LoVo (cell line): ENCODE measurements at places on chromosomes 7 and 10.

GRCh38 chr7:101957744-101958525, 140.5 kb downstream of the CUX1 start:
- DNase-seq, result no peak

GRCh38 chr10:44978570-44979280, at the start of gene DEPP1:
DEPP1 (minus strand) TSS chr10:44978809; CDS start chr10:44978030, 779 bp downstream.
- DNase-seq, result peak; percentile 84

GRCh38 chr7:15680446-15680845, 6.0 kb downstream of the MEOX2 start:
- DNase-seq, result no peak

DNA sequence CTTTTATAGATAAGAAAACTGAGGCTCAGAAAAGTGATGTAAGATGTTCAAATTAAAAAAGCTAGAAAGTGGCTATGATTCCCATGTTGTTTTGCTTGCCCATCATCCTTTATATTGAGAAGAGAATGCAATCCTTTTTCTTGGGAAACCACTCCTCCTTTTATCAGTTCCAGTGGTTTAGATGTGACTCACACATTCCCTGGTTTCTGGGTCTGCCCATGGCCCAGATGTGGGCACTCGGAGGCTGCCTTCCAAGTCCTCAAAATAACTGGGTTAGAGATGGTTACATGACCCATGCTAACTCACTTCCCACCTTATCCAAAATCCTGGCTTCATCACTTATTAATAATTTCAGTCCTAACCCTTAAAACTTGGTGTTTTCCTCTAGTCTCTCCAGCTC, 550.0 kb downstream of the MDFIC start:
- no peak for DNase-seq

- DNase-seq, result no peak
Measured at GRCh38 chr10:78134773-78135306, 101.2 kb downstream of the RPS24 start.

DNA sequence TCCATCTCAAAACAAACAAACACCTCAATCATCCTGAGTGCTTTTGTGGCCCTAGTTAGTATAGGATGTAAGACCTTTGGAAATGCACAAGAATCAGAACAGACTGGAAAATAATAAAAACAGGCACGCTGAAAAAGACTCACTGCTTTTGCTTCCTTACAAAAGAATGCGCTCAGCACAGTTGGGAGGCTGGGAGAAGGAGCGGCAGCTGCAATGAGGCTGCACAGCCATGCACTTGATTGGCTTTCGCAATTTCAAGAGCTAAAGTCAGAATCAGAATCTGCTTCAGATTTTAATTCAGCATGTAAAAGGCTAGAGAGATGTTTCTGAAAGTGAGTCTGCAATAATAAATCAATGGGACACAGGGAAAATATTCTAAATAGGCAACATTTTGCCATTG, 97.2 kb downstream of the FRMD4A start:
- DNase-seq, result no peak

DNA sequence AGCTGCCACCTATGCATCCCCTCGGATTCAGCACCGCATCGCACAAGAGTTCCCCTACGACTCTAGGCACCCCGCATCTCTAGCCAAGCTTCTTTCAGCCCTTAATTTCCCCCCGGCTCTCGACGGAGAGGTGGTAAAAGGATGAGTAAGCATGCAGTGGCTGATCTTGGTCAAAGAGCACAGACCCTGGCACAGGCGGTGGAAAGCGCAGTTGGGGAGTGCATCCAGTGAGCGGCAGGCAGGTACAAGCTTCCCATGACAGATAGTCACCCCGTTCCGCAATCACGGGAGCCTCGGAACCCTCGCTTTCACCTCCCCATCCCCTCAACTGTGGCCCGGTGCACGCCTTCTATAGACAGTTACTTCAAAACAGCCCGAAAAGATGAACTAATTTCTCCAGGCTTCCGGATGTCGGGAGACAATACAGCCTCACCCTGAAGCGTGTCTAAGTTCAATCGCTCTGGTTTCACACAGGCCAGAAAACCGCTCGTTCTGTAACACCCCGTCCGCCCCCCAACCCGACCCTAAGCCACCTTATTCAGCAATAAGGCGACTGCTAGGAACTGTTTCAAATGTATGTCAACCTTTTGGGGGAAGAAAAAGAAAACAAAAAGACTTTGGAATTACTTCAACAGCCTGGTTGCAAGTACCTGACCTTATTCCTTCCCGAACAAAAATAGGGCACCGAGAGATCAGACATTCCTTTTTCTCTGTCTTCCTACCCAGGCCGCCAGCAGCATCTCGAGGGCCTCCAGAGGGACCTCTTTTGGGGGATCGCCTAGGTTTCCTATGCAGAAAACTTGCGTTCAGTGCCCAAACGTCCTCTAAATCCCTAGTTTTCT, 1.4 kb downstream of the RHEB start:
- peak; percentile 71 for DNase-seq

GRCh38 chr10:124912101-124912886, 29.6 kb upstream of the ZRANB1 start:
- DNase-seq, result no peak

DNA sequence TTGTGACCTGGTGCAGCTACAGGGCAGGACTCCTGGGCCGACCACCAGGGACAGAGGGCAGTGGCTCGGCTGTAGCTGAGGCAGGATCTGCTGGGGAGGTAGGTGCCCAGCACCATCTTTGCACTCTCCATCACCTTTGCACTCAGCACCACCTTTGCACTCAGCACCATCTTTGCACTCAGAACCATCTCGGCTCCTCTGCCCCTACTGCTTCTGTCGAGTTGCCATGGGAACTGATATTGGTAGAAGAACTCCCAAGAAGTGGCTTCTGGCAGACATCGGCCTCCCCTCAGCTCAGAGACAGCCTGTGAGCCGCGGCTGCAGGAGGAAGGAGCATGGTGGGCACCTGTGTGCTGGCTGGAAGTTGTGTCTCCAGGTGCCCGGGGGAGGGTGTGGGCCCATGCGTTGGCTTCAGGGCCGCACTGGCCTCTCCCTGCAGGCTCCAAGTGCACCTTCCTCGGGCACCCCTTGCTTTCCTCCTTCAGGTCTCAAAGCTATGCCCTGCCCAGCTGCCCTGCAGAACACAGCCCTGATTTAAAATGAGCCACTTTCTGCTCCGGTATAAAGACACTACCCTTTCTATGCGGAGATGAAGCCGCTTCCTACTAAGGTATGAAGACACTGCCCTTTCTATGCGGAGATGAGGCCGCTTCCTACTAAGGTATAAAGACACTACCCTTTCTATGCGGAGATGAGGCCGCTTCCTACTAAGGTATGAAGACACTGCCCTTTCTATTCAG, 514.5 kb downstream of the PTPRN2 start:
- DNase-seq, result no peak

DNA sequence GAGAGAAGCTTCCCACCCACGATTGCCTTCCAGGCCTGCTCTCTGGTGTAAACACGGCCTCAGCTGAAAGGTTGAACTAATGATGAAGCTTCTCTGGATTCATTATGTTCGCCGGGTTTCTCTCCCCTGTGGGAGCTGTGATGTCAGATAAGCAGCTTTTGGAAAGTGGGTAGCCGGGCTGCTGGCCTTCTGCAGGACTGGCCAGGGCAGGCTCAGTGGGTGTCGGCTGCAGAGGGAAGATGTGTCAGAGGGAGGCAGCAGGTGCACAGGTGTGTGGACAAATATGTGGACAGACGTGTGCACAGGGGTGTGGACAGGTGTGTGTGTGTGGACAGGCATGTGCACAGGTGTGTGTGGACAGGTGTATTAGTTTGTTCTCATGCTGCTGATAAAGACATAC, 28.5 kb upstream of the PSMG3 start:
- no peak for DNase-seq

GRCh38 chr7:149865437-149865836, 8.3 kb upstream of the ATP6V0E2 start:
- DNase-seq, result no peak

GRCh38 chr7:44622342-44623151, 16.1 kb downstream of the OGDH start:
- no peak for DNase-seq

GRCh38 chr7:84949501-84949900, 237.4 kb downstream of the SEMA3D start:
- DNase-seq, result no peak

DNA sequence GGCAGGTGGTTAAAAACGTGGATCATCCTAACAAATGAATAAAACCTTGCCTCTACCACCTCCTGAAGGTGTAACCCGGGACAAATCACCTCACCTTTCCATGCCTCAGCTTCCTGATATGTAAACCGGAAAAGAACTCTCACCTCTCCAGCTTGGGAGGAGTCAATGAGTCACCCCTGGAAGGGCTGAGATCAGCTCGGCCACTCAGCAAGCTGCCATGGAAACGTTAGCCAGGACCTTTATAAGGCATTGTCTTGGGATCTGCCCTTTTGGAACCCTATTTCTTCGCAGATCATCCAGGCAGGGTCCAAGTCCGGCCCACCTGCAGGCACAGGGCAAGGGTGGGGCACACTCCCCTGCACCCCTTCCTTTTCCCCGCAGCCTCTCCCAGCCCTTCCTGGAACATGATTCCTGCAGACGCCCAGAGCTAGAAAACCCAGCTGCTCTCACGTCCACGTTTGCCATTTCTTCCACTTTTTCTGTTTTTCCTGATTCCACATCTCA, 81.6 kb upstream of the PFKP start:
- peak; percentile 89 for DNase-seq

GRCh38 chr7:158026636-158027265, 560.9 kb downstream of the PTPRN2 start:
- DNase-seq, result no peak

DNA sequence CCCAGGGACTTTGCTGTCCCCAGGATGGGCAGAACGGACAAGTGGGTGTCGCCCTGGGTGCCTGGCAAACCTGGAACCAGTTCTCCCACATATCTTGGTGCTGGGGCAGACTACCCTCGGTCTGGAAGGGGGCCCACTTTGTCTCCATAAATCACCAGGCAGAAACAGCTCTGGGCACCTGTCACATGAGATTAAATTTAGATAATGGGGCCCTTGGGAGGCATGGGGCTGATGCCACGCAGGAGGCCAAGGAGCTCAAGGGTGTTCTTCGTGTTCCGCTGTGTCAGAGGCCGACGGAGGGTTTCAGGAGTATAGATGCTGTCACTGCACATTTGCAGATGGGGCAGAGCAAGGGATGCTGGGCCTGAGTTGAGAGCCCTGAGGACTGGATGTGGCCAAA, 72.7 kb downstream of the TMEM130 start:
- DNase-seq, result no peak

GRCh38 chr10:60388116-60388625, 1.5 kb downstream of the ANK3 start:
- DNase-seq, result no peak

- no peak for DNase-seq
Measured at GRCh38 chr7:135748770-135749169, at the start of gene FAM180A. FAM180A (minus strand) TSS chr7:135748813; CDS start chr7:135748580, 233 bp downstream.

DNA sequence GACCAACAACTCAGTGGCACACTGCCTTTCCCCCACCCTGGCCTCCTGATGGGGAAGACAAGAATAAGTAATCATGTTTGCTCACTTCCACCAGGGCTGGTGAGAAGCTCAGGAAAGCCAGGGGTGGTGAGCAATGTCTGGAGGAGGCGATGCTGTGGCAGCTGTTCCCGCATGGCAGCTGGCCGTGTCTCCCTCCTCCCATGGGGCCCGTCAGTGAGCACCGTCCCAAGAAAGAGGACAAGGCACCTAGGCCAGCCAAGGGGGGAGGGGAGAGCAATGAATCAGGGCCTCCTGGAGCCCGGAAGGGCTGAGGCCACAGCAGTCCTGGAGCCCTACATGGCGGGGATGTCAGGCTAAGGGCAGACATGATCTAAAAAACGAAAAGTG, 69.2 kb upstream of the INSIG1 start:
- no peak for DNase-seq

DNA sequence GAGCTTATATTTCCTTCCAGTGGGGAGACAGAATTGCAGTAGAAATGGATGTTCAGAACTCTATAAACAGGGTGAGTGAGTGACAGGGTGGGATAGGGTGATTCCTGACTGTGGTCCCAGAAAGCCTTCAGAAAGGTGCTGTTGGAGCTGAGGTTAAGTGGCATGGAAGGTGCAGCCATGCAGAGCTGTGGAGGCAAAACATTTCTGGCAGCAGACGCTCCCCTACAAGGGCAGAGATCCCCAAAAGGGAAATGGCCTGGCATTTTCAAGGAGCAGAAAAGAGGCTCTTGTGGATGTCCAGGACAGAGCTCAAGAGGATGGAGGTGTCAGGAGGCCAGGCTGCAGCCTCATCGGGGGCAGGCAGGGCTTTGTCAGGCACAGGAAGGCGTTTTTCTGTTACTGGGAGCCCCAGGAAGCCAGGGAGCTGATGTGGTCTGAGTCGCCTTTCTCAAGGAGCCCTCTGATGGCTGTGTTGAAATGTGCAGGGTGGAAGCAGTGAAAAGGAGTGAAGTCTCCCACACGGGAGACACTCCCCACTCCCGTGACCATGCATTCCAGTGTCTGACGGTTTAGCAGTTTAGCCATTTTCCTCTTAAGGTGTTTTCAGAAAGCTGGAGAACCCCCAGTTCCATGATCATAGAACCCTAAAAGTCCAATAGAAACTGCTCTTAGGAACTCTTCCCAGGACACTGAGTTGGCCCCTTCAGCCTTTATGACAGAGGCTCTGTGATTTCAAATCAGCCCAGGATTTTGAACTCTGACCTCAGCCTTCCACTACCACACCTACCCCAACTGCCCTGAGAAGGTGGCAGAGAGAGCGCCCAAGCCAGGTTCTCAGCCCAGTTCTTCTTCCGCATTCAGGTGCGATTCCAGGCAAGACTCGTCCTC, 96.2 kb downstream of the C10orf105 start:
- no peak for DNase-seq

- DNase-seq, result no peak
Measured at GRCh38 chr10:91090761-91091529, 129.5 kb upstream of the PCGF5 start.

DNA sequence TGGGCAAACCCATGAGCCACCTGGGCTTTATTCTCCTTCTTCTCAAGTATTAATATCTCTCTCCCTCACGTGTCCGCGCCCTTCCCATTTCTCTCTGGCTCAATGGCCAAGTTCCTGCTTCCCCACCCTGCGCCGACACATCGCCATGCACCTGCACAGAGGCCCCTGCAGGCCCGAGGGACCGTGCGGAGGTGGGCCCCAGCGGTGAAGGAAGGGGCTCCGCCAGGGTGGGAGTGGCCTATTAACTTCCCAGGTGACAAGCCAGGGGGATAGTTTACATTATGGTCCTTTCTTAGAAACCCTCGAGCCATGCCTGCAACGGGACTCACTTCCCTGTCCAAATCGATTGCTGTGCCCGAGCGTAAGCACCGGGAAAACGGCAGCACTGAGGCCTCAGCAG, 110.0 kb upstream of the ADARB2 start:
- DNase-seq, result no peak

DNA sequence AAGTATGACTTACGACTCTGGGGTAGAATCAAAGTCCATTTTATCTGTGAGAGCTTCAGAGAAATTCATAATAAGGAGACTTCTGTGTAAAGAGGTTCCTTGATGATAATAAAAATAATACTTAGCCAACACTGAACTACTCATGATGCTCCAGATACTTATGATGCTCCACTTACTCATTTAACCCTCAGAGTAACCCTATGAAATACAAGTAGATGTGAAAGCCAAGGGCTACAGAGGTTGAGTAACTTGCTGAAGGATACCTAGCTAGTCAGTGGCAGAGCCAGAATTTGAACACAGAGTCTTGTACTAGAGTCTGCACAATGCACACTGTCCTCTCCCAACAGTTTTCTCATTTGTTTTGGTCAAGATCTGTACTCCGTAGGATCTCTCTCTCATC, 89.5 kb downstream of the HECW1 start:
- no peak for DNase-seq
